ACHN (cell line): ENCODE measurements at places on chromosomes 3 and 15.

DNA sequence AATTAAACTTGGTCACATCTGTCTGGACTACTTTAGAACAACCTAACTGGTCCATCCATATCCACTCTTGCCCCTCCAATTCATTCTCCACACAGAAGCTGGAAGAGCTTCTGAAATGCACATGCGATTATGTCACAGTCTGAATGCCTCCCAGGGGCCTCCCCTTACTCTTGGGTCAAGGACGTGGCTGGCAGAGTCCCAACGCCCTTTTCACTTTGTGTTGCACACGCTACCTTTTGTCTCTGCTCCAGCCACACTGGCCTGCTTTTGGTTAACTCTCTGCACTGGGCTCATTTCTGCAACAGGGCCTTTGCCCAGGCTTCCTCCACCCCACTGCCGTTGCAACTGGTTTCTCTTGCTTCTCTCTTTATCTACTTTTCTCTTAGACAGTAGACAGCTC is 245.2 kb downstream of the IL20RB start:
- DNase-seq = no peak

GRCh38 chr3:46496746-46497555 is 825 bp upstream of the RTP3 start:
- peak; percentile 3 for DNase-seq

- no peak for DNase-seq
Measured at GRCh38 chr3:179882292-179882691, 154.4 kb downstream of the PEX5L start.

GRCh38 chr3:136929977-136930670 is 27.7 kb upstream of the IL20RB start:
- DNase-seq = no peak

- DNase-seq = no peak
Measured at GRCh38 chr15:87877114-87877810, 379.3 kb downstream of the NTRK3 start.

DNA sequence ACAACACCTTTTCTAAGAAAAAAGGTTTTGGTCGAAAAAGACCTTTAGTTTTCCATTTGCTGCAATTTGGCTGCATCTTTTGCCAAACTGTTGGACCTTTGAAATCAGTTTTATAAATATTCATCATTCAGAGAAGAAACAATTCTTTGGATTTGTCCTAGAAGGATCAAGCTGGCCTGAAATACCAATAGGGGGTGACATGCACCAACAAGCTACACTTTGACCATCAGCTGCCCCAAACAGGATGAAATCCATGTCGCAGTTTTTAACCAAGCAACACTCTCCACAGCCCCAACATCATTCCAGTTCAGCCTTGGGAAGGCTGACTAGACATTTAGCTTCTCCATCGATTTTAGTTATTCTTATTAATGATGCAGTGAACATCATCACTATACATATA is 9.8 kb downstream of the RPL15 start:
- DNase-seq = no peak

- no peak for DNase-seq
Measured at GRCh38 chr15:66713843-66714508, 11.9 kb downstream of the SMAD6 start.

DNA sequence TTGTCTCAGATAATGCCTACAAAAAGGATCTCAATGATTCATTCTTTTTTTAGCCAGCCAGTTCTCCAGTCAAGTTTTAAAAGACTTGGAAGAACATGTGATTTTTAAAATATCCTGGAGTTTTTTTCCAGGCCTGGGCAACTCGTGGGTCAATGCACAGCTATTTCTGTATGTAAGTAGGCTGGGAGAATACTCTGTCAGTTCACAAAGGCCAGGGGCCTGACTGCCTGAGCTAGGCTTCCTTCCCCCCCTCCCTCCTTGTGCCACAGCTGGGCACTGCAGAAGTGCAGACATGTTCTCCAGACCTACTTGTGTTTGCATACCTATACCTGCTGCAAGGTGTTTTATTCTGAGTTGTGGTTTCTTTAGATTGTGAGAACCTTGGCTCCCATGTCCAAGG is 43.7 kb downstream of the CTDSPL start:
- DNase-seq = peak; percentile 13

GRCh38 chr3:9746330-9746729 is 3.4 kb upstream of the OGG1 start:
- peak; percentile 46 for DNase-seq
